Spinal cord (tissue), 10 donors: ENCODE measurements at places on chromosomes 13 and 19. TPM values are rescaled to one million over a fixed set of nuclear protein-coding genes. Genes with fewer than 3 reads are reported as not detected.

The NLRP8 gene
- not detected for polyA plus RNA-seq

The CGB3 gene
- polyA plus RNA-seq = not detected

The FCHO1 gene
- 41.9 TPM for polyA plus RNA-seq

The FSD1 gene
- 118 TPM for polyA plus RNA-seq

The HSPB6 gene
- 25.7 TPM for polyA plus RNA-seq

- DNase-seq = no peak
These were observed 11.8 kb downstream of the C19orf81 start for GRCh38 chr19:50661023-50661422.

DNA sequence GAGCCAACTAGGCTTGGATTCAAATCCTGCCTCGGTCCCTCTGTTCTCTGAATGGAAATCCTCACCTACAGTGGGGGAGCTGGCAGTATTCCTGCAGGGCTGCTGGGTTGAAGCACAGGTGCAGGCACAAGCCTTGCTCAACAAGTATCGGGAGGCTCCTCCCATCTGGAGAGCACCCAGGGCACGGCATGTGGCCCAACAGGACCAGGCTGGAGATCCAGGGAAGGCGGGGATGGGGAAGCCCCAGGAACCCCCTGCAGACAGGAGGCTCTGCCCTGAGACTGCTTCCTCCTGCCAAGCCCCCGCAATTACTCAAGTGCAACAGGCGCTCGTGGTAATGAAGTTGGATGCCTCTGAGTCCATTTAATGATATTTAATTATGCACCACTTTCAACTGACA, 128.0 kb upstream of the VSTM2B start:
- DNase-seq = no peak

GRCh38 chr13:93522501-93522900, 295.9 kb downstream of the GPC6 start:
- DNase-seq = peak; percentile 61

GRCh38 chr13:98761126-98761985, 8.9 kb upstream of the SLC15A1 start:
- no peak for DNase-seq

- DNase-seq = no peak
These were observed 303.5 kb downstream of the DLEU7 start for GRCh38 chr13:50539791-50540530.
